ENCODE measurements at places on chromosomes 11 and 22.

DNA sequence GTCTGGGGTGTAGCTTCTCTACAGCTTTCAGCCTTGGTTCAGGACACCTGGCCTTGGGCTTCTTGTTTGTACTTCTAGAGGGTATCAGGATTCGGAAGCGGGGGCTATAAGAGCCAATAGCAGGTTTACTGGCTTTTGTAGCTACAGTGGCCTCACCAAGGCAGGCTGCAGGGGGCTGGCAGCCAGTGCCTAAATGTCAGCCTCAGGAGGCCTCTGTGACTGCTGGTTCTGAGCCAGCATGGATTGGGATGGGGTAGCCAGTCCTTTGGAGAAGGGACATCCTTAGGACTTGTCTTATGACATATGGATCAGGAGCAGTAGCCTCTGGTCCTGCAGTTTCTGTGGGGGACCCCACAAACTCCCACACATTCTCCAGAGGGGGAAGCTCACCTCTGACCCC lies 29.9 kb downstream of the EIF3F start:
- peak; percentile 21 for DNase-seq

DNA sequence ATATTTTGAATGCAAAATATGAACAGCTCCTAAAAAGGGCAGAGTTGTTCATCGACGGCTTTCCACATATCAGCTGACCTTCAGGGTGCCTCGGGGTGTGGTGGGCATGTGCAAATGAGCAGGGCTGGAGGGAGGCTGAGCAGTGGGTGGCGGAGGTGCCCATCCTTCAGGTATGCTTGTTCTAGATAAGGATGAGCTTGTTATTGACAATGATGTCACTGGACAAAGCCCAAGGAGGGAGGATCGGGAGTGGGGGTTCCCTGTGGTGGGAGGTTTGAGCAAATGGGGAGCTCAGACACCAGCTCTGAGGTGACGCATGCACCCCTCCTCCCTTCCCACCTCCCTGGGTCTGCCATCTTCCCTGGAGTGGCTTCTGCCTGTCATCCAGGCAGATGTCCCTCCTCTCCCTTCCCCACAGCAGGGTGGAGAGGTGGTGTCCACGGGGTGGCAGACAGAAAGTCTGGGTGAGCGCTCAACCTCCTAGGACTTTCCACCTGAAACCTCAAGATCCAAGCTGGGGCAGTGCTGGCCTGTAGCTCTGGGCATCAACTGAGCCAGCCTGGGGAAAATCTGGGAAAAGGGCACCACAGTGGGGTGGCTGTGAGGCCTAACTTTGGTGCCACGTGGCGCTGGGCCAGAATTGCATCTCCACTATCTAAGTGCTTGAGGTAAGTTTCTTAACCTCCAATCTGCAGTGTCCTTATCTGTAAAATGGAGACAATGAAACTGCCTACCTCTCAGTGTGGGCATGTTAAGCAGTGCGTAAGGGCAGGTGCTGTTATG lies 106.3 kb upstream of the THY1 start:
- DNase-seq, result no peak

DNA sequence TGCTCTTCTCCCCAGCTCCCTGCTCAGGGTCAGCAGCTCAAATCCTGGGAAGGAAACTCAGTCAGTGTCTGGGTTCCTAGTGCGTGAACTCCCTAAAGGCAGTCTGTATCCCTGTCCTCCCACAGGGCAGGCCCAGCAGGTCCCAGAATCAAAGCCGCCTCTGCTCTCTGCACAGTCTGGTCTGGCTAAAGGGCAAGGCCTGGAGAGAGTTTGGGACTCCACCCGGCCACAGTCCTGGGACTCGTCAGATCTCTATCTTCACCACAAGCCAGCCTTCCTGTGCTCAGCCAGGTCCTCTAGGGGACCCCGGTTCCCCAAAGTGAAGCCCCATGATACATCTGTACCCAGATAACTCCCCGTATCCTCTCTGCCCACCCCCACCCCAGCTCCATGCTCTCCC lies 56.2 kb upstream of the CSNK2A3 start:
- DNase-seq, result no peak

- no peak for DNase-seq
These were observed 216.4 kb downstream of the MN1 start for GRCh38 chr22:27585141-27585540.

GRCh38 chr11:123852321-123852720 lies 33.1 kb downstream of the TMEM225 start:
- no peak for DNase-seq

DNA sequence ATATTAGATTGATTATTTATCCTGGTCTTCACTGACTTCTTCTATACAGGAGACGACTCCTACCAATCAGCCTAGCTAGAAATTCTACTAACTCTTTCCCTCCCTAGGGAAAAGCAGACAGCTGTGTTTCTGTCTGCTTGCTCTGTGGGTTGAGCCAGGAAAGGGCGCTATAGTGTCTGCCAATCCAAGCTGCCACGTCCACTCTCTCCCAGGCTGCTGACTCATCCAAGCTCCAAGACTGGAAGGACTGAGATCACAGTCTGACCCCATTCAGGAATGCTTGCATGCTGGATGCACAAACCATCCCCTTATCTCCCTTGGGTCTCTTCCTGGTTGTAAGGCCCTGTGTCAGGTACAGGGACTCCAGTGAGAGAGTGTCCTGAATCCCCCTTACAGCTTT lies 955.6 kb downstream of the OPCML start:
- DNase-seq, result no peak

DNA sequence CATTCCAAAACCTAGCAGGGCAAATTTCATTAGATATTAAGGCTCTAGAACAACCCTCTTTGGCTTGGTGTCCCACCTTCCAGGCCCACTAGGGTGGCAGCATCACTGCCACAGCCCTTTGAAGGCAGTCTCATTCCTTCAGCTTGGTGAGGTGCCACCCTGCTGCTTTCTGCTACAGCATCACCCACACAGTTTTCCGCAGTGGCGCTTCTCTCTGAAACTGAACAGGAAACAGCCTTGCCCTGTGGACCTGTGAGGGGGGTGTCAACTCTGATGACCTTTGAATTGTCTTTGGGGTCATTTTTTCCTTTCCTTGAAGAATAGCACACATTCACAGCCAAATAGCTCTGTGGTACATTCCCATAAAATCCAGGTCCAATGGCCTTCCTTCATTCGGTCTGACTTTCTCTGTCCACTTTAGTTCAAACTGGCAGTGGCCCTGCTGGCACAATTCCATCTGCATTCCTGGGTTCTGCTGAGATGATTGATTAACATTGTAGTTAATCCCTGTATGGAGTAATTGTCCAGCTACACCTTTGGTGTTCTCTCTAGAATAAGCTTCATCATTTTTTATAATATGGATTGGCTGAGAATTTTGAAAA lies 251.9 kb upstream of the FAT3 start:
- DNase-seq, result no peak

DNA sequence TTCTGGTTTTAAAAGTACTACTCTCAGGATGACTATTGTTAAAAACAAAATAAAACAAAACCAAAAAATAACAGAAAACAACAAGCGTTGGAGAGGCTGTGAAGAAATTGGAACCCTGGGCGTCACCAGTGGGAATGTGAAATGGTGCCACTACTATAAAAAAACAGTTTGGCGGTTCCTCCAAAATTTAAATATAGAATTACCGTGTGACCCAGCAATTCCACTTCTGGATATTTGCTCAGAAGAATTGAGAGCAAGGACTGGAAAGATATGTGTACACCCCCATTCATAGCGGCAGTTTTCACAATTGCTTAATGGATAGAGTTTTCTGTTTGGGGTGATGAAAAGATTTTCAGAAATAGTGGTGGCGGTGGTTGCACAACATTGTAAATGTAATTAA lies 8.6 kb downstream of the APOA4 start:
- no peak for DNase-seq

GRCh38 chr11:104892723-104893511 lies 5.3 kb downstream of the CASP12 start:
- no peak for DNase-seq

DNA sequence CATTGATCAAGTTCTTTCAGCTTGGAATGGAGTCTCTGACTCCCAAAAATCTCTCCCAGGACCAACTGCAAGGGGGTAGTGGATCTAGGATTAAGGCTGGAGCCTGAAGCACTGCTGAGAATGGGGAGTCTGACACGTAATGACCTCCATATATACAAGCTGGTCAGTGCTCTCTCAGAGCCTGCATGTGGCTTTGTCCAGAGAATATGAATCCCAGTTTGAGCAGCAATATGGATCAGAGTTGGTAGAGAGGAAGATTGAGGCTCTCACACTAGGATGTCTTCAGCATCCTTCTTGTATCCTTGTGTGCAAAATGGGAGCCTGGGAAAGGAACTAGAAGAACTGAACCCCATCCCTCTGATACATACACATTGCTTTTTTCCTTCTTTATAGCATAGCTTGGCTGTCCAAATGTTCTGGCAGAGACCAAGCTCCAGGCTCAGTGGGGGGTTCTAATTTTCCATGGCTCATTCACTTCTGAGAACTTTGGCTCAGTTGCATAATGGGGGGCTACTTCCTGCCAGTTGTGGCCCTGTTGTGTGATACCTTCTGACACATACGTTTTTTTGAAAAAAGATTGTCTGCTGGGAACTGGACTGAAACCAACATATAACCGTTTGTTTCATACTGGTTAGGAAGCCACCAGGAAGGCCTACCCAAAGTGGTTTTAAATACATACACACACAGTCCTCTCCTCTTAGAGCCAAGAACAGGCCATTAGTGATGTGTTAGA lies 138.2 kb downstream of the ETS1 start:
- no peak for DNase-seq

Measured in mesothelial cell of epicardium (in vitro differentiated cells).